Naive thymus-derived CD4-positive, alpha-beta T cell (primary cell): ENCODE measurements at places on chromosomes 4 and X.

DNA sequence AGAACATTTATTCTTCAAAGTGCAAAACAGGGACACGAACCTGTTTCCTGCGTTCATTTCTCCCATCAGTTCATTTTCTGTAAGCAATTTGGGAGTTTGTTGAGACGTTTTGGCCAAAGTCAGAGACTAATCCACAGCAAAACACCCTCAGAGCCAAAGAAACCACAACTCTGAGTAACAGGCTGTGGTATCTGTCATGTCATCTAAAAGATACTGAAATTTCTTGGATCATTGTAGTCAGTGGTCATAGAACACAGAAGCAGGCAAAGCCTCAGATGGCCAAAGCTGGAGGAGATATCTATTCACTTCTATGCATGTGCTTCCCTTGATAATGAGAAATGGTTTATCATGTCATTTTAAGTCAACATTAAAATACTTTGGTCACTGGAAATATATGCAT, 485.6 kb upstream of the GALNT7 start:
- DNase-seq = no peak

- no peak for DNase-seq
Observed at GRCh38 chr4:25881193-25881592, 18.4 kb upstream of the SEL1L3 start.

DNA sequence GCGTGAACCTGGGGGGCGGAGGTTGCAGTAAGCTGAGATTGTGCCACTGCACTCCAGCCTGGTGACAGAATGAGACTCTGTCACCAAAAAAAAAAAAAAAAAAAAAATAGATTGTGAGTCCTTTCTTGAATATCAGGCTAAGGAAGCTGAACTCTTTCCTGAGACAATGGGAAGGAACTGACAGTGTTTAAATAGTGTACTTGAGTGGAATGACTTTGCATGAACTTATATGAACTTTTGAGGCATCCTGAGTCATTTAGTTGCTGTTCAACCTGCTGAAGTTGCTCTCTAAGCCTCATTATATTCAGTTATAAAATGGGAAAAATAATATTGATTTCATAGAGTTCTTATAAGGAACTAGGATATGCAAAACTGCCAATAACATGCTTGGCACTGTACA, 79.3 kb upstream of the LIMCH1 start:
- DNase-seq = no peak

DNA sequence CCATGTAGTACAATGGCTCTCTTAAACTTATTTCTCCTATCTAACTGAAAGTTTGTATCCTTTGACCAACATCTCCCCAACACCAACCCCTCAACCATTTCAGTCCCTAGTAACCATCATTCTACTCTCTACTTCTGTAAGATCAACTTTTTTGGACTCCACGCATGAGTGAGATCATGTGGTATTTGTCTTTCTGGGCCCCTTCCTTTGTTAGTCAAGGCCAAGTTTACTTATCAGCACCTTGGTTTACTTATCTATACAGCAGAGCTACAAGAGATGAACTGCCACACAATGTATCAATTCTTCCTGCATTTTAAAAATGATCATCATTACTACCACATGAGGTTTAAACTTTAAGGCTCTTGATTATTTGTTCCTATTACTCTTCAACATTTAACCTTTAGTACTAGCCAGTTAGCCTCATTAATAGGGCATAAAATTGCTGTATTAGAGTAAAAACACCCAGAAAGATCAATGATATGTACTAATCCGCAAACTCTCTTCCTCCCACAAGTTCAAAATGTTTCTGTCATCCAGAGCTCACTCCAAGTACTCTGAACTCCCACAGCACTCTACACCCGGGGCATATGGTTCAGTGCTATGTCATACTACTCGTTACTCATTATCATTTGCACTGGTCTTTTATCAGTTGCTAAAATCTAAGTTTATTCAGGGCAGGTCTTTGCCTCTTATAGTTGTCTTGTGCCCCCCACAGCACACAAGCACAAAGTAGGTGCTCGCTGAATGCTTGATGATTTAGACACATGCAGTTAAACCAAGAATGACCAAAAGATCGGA, 145.7 kb upstream of the ADAMTS3 start:
- DNase-seq = no peak
